A549 treated with CpdA at 1 μM for 4 hours (cell line): ENCODE measurements at places on chromosomes 13 and 19. TPM values are rescaled to one million over a fixed set of nuclear protein-coding genes. Genes with fewer than 3 reads are reported as not detected.

EPN1 gene
- 126 to 209 TPM (median 205 TPM) in 5 replicates for total RNA-seq

FAM216B gene
- total RNA-seq = not detected in 5 replicates

PSG6 gene
- total RNA-seq = not detected in 5 replicates

PSG5 gene
- total RNA-seq = 0.57 to 0.98 TPM (median 0.72 TPM) in 5 replicates

OVOL3 gene
- 0.17 to 0.43 TPM (median 0.23 TPM) in 3 of 5 replicates, not detected in the others for total RNA-seq

KLC3 gene
- total RNA-seq = 0.53 to 0.78 TPM (median 0.72 TPM) in 5 replicates

FAM187B gene
- not detected in 5 replicates for total RNA-seq
